ENCODE measurements at places on chromosomes 11 and 22.

- DNase-seq = no peak
Observed at GRCh38 chr11:128949791-128950454, 7.3 kb upstream of the TP53AIP1 start.

DNA sequence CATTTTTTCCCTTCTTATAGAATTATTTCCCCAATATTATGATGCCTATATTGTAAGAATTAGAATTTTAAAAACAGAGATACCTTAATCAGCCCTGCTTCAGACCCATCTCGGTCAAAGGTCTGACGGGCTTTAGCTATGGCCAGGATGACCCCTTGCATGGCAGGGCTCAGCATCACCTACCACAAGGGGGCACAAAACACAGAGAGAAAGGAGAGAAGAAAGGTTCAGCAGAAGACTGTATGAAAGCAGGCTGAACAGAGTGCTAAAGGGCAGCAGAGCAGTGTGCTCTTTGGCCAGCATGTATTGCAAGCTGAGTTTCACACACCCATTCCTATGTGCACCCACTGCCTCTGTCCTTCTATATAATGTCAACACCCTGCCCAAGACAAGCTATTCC lies 26.8 kb downstream of the CLDN25 start:
- DNase-seq = no peak

GRCh38 chr11:73894725-73895335 lies 18.0 kb downstream of the PAAF1 start:
- no peak for DNase-seq

DNA sequence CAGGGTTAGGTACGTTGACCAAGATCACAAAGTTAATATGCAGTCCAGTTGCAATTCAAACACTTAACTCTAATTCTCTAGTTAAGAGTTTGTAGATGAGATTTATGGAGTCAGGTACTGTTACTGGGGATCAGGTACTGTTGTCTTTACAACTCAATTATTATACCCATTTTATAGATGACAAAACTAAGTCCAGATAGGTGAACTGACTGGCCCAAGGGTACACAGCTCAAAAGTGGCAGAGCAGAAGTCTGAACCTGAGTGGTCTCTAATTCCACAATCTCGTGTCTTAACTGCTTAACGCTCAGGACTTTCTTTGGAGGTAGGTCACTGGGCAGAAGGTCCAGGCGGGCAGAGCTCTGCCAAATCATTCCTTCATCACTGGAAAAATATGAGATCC lies 77.5 kb downstream of the DSCAML1 start:
- DNase-seq = no peak

GRCh38 chr11:71304491-71304890 lies 52.1 kb upstream of the SHANK2 start:
- DNase-seq = no peak

- DNase-seq = no peak
Observed at GRCh38 chr11:117717485-117718314, 79.3 kb downstream of the DSCAML1 start.

DNA sequence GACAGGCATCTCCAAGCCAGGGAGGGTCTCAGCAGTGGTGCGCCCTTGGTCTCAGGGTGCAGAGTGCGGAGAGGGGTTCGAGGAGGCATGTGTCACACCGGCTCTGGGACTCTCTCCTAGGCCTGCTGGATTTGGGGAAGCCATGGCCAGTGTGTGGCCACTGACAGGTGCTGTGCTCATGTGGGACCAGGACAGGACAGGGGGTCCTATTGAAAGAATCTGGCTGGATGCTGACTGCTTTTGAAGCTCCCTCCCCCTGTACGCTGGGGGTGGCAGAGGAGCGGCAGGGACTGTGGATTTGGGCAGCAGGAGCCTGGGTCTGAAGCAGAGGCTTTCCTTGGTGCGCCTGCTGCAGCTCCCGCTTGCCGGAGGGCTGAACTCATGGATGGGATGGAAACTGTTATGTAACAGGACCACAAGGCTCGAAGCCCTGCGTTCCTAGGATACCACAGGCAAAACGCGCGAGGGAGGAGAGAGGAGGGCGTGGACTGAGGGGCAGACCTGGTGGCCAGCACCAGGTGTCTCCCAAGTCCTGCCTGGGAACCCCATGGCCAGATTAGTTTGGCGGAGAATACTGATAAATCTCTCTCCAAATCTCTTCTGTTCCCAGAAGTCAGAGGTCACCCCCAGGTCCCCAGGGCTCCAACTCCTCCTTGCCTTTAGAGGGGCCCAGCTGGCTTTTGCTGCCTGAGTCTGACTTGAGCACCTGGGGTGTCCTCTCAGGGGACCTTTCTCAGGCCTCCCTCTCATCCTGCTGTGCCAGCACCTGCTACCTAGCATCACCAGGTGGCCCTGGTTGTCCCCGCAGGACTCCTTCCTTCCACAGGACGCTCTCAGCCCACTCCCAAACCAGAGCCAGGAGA lies 13.8 kb upstream of the TEF start:
- no peak for DNase-seq

GRCh38 chr11:12224537-12224893 lies 114.1 kb downstream of the MICAL2 start:
- DNase-seq = peak; percentile 93

DNA sequence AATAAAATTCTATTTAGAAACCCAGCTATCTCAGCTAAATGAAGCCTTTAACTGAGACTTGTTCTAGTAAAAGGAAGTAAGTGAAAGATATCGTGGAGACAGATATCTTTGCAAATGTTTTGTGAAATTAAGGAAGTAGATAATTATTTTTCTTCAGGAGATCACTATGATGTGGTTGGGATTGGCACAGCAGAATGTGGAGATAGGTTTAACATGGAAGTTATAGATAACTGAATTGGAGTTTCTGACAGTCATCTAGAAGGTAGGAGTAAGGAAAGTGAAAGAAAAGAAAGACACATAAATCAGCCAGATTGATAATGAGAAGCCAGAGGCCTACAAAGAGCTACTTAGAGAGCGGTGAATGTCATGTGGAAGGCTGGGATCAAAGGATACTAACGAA lies 4.7 kb upstream of the CASP5 start:
- DNase-seq = no peak
